ENCODE measurements at places on chromosomes 3 and 15.

DNA sequence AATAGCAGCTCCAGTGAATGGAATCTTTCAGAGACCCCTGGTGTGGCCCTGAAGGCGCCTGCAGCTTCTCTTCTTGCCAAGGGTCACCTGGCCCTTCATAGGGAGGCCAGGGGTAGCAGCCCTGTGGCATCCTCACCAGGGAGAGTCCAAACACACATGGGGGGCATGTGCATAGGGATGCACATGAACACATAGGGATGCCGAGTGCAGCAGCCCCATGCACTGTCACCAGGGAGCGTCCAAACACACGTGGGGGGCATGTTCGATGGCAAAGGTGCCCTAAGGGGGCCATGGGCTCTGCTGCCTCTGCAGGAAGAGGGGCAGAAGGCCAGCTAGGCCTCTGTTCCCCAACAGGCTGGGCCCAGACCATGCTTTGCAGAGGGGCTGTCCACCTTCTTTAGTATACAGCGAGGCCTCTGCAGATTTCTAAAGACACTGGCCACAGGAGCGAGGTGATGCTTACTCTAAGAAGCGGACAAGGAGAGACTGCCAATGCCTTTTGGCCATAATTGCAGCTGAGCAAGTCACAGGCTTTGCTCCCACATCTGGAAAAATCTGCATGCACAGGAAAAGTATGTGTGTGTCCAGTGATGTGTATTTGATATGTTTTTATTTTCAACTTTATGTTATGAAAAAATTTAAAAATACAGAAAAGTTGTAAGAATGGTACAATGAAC, 21.0 kb downstream of the ANAPC13 start:
- no peak for DNase-seq

- DNase-seq, result no peak
Observed at GRCh38 chr15:49904296-49904695, 214.7 kb downstream of the ATP8B4 start.

GRCh38 chr15:47959617-47960413, 161.0 kb upstream of the SLC24A5 start:
- DNase-seq, result peak; percentile 12

- no peak for DNase-seq
Observed at GRCh38 chr3:57948080-57948671, 60.0 kb upstream of the FLNB start.

DNA sequence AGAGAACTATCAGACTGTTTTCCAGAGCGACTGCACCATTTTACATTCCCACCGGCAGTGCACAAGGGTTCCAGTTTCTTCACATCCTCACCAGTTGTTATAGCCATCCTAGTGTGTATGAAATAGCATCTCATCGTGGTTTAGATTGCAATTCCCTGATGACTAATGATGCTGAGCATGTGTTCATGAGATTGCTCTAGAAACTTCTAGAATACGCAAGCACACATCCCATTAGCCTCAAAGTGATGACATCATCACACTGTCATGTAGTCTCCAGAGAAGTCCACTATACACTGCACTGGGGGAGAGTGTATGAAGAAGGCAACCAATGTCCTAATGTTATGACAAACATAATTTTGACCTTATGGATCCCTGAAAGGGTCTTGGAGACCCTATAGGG, 30.1 kb downstream of the FBLN2 start:
- no peak for DNase-seq

GRCh38 chr15:33500432-33501195, 189.8 kb downstream of the RYR3 start:
- DNase-seq, result no peak

DNA sequence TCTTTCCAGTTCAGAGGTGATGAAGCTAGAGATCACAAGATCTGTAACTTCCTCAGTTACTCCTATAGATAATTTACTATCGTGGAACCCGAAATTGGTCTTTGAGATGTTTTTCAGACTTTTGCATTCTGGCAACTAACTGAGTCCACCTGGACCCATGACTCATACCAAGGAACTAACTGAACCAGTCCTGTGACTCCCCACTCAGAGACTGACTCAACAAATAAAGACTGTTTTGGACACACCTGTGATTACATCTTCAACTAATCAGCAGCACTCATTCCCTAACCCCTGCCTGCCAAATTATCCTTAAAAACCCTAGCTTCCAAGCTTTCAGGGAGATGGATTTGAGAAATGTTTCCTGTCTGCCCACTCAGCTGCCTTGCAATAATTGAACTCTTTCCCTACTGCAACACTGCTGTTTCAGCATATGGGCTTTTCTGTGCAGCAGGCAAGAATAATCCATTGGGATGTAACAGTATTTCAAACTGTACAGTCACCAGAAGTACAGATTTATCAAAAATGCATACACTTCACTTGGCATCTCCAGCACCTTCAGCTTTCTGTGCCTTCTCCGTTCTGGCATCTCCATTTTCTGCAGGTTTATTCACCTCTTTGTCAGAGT, 57.7 kb downstream of the GATM start:
- no peak for DNase-seq

GRCh38 chr15:79136434-79137046, 46.0 kb upstream of the RASGRF1 start:
- no peak for DNase-seq

GRCh38 chr15:68149059-68149458, 56.1 kb downstream of the CALML4 start:
- DNase-seq, result no peak

GRCh38 chr3:188370081-188370830, 216.3 kb downstream of the LPP start:
- DNase-seq, result no peak

DNA sequence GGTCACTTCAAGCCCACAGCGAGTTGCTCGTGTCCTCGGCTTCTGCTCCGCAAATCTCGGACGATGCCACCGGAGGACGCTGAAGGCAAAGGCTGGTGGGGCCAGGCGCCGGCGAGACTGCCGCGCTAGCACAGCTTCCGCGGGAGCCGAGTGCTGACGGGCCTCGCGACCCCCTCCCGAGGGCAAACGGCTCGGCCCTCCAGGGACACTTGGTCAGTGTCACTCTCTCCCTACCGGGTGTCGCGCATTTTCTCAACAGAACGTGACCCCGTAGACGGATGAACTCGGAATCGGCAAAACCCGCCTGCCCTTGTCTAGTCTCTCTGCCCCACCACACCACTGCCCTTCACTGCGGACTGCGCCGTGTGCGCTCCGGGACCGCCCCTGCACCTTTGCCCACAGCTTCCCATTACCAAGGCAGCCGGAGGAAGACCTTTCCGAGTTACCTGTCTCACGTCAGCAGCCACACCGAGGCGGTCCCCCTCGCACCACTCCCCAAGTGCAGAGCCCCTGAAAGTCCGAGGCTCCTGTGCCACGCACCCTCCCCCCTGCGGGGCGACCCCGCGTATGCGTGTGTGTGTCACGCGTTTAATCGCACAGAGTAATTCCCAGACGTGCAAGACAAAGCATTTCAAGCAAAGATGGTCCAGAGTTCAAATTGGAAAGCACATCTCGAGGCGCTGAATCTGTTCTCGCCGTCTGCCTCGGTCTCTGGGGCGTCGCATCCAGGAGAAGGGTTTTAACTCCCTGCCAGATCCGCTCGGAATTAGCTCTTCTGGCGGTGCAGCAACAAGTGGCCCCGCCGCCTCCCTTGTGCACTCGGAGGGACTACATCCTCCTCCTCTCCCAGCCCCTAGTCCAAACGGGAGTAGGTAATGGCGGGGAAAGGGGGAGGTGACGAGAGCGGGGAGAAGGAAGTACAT, 245.0 kb upstream of the TOPAZ1 start:
- DNase-seq, result peak; percentile 72

GRCh38 chr15:78392430-78392829, 45.6 kb upstream of the IREB2 start:
- no peak for DNase-seq

GRCh38 chr3:49329186-49329585, 10.7 kb downstream of the USP4 start:
- no peak for DNase-seq

DNA sequence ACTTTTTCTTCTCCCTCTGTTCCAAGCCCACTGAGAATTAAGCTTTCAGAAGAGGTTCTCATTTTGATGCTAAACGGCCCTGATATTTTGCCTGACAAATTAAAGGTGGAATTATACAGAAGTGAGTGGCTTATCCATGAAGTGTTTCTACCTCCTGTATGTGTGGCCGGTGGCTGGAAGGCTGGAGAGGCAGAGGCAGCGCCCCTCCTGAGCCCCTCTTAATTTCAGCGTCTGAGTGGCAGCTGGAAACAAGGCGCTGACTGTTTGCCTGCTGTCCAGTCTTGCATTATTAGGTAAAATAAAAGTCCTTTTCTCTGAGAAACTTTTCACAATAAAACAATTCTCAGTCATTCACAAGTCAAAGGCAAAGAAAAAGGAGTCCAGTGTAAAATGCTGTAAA, 685.7 kb downstream of the MCTP2 start:
- DNase-seq, result no peak

DNA sequence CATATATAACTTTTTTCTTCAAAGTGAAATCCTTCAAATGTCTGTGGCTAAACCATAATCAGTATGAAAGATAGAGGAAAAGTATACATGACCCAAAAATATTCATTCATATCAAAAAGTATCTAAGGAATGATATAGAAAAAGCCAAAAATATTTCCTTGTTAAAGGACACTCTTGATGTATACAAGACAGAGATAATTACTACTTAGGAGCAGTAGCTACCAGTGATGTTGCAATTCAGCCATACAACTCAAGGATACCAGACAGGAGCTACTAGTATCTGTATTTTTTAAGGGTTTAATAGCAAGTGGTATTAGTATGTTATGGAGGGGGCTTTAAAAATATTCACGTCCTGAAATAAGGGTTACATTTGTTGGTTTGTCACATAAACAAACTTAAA, 37.0 kb downstream of the FBXL22 start:
- no peak for DNase-seq

- no peak for DNase-seq
Observed at GRCh38 chr3:23608650-23609049, 197.1 kb upstream of the UBE2E1 start.

DNA sequence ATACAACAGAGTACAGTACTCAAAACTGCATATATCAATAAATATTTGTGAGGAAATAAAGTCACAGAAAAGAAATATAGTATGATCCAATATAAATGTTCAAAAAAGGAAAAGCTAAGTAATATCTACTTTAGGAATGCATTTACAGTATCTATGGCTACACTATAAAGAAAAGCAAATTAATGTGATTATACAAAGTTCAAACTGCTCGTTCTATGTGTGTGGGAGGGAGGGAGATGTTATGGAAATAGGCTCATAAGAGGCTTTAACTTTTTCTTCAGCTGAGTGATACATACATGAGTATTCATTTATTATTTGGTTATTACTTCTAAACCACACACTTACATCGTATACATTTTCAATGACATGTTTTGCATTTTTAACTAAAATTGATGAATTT, 377.7 kb upstream of the AGTR1 start:
- no peak for DNase-seq

DNA sequence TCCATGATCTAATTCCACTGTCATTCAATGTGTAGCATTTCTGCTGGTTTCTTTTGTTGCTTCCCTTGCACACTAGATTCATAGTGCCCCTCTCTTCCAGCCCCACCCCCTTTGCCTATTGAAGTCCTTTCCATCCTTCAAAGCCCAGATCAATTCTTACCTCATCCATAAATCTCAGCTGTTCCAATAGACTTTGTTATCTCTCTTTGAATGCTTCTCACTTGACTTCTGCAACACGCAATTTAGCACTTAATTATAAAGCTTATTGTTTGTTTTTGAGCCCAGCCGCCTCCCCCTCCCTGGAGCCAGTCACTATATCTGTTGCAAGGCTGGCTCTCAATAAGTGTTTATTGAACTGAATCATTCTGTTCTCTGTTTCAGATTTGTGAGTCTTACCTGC, 174.6 kb upstream of the TBL1XR1 start:
- peak; percentile 5 for DNase-seq

DNA sequence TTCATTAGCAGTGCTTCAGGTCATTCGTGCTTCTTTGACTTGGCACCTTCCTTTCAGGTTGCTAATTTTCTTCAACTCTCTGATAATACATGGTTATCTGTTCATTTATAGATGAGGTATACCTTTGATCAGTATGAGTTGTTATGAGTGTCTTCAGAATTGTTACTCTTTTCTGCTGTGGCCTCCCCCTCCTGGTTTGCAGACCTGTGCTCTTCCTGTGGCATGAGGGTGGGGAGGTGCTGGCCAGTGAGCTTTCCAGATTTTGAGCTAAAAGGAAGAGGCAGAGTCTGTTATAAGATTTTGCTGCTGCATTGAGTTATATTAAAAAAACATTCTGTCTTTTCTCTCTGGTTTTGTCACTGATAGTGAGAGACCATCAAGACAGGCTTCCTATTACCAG, 30.8 kb upstream of the GOLGA6L9 start:
- DNase-seq, result no peak

DNA sequence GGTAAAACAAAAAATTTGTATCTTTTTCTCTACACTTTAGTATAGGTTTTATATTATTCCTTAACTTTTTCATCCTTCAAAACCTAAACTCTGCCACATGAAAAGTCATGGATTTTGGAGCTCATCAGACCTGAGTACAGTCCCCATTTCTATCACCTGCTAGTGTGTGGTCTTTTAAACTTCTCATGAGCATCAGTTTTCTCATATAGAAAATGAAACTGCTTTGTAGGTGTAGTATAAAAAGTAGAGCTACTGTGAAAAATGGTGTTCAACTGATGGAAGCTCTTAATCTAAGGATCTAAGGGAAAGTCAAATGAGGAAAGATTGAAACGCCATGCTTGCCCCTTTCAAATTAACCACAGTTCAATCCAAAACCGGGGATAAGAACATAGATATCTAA, 686.5 kb downstream of the MECOM start:
- DNase-seq, result peak; percentile 33

DNA sequence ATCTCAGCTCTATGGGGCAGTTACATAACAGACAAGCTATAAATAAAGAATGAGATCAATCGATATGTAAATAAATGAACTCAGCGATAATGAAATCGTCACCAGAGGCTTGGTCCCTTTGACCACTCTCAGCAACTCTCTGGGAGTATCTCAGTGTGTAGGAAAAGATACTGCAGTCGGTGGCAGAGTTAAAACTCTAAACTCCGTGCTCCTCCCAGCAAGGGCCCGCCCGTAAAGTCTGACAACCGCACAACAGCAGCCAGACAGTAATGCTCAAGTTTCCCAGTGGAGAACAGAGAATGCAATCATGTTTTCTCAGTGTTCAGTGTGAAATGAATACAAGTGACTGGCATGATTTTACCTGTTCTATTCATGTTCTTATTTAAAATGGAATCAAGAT, 28.3 kb upstream of the IGF1R start:
- no peak for DNase-seq

DNA sequence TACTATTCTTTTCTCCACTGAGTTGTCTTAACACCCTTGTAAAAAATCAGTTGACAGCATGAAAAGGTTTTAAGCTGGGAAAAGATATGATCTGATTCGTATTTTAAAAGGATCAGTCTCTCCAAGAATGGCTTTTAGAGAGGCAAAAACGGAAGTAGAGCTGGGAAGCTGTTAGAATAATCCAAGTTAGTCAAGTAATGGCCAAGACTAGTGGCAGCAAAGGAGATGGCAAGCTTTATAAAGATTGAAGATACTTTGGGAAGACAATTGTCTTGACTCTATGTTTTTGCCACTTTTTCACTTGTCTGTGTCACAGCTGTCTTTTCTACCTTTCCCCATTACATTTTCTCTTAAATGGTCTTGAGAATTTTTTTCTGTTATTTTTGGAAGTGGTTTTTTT, 243.5 kb upstream of the MANF start:
- no peak for DNase-seq

GRCh38 chr15:33380406-33380805, 69.6 kb downstream of the RYR3 start:
- no peak for DNase-seq

Measured in MM.1S (cell line).